Inflammatory macrophage (primary cell): ENCODE measurements at places on chromosomes 16 and 17.
A peak's percentile ranks its signal among the peaks of the same experiment; 100 is the strongest.

GRCh38 chr17:46901291-46901690 lies 21.7 kb upstream of the GOSR2 start:
- DNase-seq, result no peak

- DNase-seq, result no peak
Measured at GRCh38 chr17:71438631-71439146, 682.1 kb upstream of the SOX9 start.

- no peak for DNase-seq
Measured at GRCh38 chr17:80568246-80568645, 23.6 kb downstream of the RPTOR start.

DNA sequence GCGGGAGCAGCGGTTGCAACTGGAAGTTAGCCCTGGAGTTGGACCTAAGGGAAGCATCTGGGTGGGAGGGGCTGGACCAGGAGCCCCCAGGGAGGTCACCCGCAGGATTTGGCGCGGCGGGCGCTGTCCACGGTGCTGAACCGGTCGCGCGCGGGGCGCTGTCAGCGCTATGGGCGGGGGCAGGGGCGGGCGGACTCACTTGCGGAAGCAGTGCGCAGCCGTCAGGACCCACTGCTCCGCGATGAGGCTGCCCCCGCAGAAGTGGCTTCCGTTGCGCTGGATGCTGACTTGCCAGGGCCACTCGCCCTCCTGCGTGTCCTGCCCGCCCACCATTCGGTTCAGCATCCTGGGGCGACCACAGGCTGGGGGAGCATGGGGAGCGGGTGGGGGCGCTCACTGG lies 4.5 kb downstream of the PRSS27 start:
- DNase-seq, result peak; percentile 86

- DNase-seq, result no peak
Measured at GRCh38 chr17:61384692-61385576, 14.7 kb upstream of the TBX2 start.

- DNase-seq, result no peak
Measured at GRCh38 chr17:56165072-56165641, 11.9 kb downstream of the ANKFN1 start.

- peak; percentile 78 for DNase-seq
Measured at GRCh38 chr17:35376245-35376644, 2.8 kb upstream of the SLFN11 start.

- DNase-seq, result no peak
Measured at GRCh38 chr17:10574324-10574723, 24.9 kb upstream of the MYH2 start.

DNA sequence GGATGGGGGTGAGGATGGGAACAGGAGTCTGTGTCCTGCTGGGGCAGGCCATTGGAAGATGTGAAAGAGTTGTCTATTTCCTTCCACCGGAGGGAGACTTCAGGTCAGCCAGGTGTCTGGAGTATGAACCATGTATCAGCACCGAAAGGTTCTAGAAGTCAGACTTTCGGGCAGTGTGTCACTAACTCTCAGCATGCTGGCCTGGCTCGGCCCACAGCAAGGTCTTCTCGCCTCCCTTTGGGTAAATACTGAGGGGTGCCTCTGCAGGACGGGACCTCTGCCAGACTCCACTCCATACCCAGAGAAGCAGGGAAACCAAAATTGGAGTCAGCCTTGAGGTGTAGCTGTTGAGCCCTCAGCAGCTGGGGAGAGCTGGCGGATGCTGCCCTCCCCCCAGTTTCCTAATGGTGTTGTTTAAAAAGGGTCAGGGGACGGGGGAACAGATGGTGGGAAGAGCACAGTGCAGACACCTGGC lies 507 bp downstream of the CIITA start:
- no peak for DNase-seq

DNA sequence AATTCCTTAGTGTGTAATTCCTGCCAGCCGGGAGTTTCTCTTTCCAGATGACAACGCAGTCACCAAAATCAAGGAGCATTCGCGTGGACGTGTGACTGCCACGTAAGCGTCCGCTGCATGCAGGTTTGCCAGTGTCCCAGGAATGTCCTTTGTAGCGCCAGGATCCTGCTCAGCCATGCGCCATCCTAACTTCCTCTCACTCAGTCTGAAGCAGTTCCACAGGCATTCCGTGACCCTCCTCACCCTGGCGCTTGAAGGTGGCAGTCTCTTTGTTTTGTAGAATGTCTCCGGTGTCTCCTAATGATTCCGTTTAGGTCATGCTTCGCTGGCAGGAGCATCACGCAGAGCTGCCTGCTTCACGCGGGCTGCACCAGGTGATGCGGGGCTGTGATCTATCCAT lies 88.6 kb downstream of the RPTOR start:
- no peak for DNase-seq

GRCh38 chr16:83742124-83742899 lies 65.5 kb upstream of the HSBP1 start:
- no peak for DNase-seq

DNA sequence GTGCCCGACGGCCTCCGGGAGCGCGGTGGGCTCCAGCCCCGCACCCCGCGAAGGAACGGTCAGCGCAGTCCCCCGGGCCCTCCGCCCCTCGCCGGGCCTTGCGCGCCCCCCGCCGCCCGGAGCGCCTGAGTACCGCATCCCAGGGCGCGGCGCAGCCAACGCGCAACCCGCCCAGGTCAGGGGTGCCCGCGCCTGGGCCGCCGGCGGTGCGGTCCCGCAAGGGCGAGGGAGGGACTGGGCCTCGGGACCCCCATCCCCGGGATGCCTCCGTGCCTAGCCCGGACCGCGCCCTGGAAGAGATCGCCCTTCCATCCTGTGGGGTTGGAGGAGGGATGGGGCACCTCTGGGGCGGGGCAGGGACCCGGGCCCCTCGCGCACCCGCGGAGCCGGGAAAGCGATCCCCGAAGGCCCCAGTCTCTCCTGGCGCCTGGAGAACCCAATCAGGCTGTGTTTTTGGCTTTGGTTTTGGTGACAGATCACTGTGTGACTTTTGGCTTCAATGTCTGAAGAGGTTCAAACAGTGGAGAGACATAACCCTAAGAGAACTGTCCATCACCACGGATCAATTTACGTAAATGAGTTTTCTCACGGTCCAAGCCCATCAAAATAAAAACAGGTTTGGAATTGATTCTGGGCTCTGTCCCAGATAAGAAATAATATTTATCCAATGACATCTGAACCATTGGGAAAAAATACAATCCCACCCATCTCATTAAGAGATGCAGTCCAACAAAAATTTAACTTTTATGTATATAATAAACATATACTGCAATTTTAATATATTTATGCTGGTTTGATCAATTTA lies 17.8 kb downstream of the ENPP7 start:
- no peak for DNase-seq

- DNase-seq, result no peak
Measured at GRCh38 chr17:45784293-45784740, at the start of gene CRHR1. Gene CRHR1 (plus strand): TSS chr17:45784320. CDS start chr17:45784545, 225 bp downstream.

DNA sequence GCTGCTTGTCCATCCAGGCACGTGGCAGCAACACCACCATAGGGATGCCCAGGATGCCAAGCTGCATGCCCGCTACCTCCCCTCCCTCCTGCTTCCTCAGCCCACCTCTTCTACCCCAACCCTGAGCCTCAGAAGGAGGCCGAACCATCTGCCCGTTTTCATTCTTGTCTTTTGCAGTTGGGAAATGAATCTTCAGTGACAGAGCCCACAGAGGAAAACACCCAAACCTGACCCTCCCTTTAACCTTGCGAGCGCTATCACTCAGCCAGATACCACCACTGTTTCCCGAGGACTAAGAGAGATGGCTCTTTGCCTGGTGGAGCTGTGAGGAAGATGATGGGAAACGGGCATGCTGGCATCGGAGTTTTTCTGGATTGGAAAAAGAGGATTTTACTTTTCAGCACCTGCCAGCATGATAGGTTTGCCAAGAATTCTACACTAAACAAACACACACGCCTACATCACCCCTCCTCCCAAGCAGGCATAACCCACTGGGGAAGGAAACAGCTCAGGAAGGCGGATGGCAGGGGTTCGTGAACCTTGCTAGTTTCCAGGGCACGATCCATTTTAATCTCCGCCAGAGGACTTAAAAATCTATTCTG lies 457.4 kb downstream of the SLC39A11 start:
- DNase-seq, result no peak

DNA sequence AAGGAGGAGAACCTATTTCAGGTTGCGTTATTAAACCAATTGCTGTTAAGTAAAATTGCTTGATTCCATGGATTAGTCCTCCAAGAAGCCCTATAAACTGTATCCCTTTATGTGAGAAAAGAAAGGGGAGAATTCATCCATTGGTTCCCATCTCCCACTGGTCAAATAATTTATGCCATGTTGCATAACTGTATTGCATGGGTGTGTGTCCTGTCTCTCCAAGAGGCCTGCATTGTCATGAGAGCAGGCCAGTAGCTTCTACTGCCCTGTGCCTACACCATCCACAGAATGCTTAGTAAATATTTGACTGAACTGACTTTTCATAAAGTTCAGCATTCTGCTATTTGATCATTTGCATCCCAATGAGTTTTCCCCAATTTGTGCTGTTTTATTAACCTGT lies 11.7 kb upstream of the TOB1 start:
- DNase-seq, result no peak

- no peak for DNase-seq
Measured at GRCh38 chr17:17684906-17685774, 3.9 kb downstream of the RAI1 start.

DNA sequence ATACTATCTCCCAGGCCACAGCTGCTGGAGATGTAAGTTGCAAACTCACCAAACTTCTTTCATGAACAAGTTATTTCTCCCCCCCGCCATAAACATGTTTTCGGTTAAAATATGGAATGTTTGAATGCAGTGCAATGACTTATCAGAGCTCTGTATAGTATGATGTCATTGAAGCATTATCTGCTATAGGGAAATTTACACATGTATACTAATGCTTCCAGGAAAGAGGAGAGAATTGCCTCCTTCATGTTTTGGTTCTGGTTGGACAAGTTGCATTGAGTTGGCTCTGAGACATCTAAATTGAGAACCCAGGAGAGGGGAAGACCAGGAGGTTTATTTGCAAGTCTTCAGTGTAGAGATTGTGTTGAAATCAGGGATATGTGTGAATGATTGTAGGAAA lies 20.8 kb downstream of the UQCRC2 start:
- no peak for DNase-seq
